Stimulated activated naive CD4-positive, alpha-beta T cell (primary cell): ENCODE measurements at places on chromosomes 12 and 14.

GRCh38 chr14:92496191-92496857 is 17.3 kb upstream of the RIN3 start:
- DNase-seq, result no peak

DNA sequence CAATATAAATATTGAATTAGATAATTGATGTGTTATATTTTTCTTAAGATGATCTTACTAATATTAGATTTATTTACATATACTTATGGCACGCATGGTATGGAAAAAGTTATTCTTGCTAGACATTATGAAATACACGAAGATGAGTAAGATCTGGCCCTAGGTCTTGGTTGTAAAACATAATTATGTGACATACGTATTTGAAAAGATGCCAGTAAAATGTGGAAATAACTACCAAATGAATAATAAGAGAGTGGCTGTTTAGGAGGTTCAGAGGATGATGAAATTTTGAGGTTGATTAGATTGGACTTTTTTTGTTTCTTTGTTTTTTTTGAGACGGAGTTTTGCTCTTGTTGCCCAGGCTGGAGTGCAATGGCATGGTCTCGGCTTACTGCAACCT is 41.3 kb downstream of the FANCM start:
- no peak for DNase-seq

- DNase-seq, result no peak
Measured at GRCh38 chr12:96431067-96431466, 30.8 kb upstream of the CDK17 start.

DNA sequence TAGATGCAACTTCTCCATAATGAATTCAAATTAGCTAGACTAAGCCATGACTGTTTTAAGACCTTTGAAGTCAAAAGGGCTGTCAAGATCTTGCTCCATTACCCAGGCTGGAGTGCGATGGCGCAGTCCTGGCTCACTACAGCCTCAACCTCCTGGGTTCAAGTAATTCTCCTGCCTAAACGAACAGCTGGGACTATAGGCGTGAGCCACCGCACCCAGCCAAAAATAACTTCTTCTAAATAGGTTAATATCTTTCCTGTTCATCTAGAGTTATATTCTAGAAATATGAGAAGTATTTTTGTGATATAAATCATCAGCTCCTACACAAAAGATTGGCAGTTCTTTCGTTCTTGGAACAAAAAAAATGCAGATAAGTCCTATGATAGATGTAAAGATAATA is 39.6 kb upstream of the SOS2 start:
- DNase-seq, result no peak

- DNase-seq, result no peak
Measured at GRCh38 chr12:49925433-49926204, 21.9 kb upstream of the FAIM2 start.

GRCh38 chr12:13373803-13374202 is 177.3 kb downstream of the EMP1 start:
- no peak for DNase-seq

- DNase-seq, result no peak
Measured at GRCh38 chr12:54131641-54132280, 57.0 kb downstream of the SMUG1 start.

DNA sequence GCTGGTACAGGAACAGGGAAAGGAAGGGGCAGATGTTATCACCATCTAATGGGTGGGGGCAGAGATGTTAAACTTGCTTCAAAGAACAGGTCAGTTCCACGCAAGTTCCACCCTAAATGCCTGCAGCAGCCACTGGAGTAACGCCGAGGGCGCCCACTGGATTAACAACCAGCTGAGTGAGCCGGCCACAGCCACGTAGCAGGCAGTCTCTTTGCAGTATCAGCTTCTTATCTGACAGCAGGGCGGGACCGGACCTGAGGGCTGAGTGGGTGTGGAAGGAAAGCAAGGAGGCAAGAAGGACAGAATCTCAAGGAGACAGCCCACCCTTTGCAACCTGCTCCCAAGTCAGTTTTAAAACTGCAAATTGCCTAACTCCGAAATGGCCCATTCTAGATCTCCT is 38.4 kb upstream of the FOXN3 start:
- DNase-seq, result no peak

DNA sequence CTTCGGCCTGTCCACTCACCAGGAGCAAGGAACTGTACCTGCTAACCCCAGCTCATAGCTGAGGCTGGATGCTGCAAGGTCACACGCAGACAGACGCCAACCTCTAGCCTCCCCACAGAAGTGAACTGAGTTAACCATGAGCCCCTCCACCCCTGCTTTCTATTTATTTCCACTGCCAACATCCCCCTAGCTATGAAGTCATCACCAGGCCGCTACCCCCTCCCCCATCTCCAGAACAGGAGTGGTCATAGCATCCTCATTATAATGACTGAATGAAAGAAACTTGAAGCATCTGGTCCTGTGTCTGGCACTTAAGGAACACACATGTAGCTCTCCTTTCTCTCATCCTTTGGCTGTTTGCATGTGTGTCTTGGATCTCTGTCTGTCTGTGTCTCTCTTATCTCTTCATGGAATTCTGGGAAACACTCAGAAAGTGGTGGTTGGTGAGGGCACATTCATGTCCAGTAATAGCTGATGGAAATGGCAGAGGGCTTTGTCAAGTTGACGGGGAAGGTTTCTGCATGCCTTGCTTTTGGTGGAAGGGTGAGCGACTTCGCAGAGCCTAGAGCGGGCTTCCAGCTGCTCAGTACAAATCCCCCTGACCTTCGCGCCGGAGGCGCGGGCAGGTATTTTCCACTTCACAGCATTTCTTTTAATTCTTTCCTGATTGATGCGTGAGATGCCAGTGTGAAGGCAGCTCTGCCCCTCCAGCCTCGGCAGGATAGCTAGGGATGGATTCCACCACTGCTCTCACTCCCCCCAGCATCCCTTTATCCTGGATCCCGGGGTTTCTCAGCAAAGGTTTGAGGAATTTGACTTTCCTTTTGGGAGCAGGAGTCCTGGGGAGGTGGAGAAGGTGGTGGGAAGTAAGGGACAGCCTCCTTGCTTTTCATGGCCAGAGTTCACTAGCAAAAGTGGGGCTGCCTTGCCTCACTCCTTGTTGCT is 198.2 kb downstream of the CHST11 start:
- DNase-seq, result no peak

DNA sequence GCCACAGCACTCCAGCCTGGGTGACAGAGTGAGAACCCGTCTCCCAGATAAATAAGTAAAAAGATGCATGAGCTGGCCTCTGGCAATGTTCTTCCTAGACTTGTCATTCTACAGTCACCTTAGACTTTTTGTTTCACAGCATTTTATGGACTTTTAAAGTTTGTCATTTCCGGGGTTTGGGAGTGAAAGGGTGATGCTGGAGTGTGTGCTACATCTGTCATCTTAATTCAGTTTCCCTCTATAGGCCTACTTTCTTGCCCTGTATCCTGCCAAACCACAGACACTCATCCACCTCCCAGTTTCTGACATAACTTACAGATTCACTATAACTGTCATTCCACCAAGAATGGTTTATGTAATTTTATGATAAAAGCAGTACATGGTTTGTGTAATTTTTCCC is 166.7 kb upstream of the PARP11 start:
- no peak for DNase-seq

DNA sequence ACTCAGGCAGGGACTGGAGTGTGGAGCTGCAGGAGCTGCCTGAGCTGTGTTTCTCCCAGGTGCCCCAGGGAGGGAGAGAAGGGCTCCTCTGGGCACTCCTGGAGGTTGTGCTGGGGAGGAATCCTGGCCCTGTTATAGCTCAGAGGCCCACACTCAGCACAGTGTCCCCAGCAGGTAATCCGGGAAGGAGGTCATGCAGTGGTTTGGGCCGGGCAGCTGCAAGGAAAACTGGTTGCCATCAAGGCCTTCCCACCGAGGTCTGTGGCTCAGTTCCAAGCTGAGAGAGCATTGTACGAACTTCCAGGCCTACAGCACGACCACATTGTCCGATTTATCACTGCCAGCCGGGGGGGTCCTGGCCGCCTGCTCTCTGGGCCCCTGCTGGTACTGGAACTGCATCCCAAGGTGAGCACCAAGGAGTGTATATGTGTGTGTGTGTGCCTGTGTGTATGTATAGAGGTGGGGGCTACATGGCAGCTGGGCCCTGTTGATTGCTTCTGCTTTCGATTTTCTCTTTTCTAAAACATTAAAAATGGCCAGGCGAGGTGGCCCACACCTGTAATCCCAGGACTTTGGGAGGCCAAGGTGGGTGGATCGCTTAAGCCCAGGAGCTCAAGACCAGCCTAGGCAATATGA is 2.0 kb downstream of the AMHR2 start:
- DNase-seq, result no peak

DNA sequence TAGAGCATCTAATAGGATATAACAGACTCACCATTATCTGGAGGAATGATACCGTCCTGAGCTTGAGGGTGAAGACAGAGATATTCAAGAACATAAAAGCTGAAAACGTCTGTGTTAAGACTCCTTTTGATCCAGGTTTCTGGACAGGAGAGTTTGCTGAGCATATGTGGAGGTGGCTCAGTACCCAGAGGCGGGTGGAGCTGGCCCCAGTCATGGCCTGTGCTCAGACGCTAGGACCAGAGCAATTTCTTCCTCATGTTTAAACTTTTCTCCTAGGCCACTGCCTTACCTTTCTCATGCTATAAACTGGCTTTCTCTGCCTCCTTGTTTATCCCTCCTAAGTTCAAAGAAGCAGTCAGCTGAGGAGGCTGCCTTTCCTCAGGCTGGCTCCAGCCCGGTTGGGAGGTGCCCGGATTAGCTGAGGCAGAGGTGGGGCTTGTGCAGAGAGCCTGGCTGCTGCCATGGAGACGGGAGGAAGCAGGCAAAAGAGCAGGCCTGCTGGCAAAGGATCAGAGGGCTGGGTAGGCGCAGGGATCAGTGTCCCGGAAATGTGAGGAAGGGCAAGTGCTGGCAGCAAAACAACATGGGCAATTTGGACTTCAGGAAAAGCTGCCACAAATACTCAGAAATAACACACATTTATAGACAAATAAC is 13.7 kb downstream of the COA8 start:
- DNase-seq, result no peak

- DNase-seq, result no peak
Measured at GRCh38 chr14:49497725-49498348, 88.3 kb downstream of the RPS29 start.

DNA sequence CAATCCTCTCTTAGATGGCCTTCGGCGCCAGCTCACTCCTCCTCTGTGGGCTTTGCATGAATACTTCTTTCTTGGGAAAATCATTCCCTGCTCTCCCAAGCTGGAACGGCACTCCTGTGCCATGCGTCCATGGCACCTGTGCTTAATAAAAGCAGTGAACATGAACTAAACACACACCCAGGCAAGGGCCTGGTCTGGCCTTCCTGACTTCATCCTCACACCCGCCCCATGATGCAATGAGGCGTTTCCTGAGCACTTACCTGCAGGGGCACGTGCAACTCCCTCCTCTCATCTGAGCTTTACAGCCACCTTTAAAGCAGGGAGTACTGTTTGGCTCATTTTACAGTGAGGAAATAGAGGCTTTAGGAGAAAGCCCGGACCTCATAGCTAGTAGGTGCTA is 219.8 kb downstream of the SLC41A2 start:
- DNase-seq, result no peak

DNA sequence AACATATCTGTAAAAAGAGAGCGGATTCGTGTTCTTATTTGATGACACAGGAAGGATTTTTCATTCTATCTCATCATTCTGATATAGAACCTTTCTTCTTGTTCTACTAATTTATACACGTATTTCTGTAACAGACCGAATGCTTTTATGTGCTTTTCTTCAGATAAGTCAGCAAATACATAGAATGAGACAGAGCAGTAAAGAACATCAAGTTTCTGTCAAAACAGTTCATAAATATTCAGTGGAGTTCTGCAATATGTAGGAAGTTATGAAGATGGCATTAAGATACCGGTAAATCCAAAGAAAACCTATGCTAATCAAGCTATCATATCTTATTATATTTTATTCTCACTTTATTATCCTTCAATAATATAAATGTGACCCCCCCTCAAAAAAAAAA is 280.6 kb downstream of the EGLN3 start:
- no peak for DNase-seq

GRCh38 chr14:26549571-26549970 is 48.3 kb downstream of the NOVA1 start:
- no peak for DNase-seq

- DNase-seq, result no peak
Measured at GRCh38 chr12:115756271-115756670, 521.2 kb downstream of the MED13L start.

GRCh38 chr14:103231376-103232019 is 102.5 kb upstream of the EIF5 start:
- DNase-seq, result no peak

- DNase-seq, result no peak
Measured at GRCh38 chr12:63844391-63845341, at the start of gene SRGAP1. Gene SRGAP1, plus strand, starts transcription at chr12:63844700. Its CDS starts 117 bp downstream, at chr12:63844817.

- no peak for DNase-seq
Measured at GRCh38 chr14:21891921-21892320, 218.3 kb upstream of the OR4E1 start.

DNA sequence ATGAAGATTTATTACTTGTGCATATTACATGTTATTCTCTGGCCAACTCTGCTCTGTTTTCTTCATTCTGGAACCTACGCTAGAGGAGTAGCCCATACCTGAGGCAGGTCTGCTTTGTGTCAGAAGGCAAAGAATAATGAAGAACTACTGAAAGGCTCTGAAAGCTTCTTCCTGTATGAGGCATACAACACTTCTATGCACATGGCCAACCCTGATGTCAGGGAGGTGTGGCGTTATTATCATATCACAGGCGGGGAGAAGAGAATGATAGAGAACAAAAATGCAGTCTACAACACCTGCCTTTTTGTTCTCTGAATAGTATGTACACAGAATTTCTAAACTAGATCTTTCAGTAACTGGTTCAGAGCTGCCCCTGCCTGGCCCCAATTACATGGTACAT is 32.5 kb upstream of the CRY1 start:
- no peak for DNase-seq

- no peak for DNase-seq
Measured at GRCh38 chr12:102746963-102747362, 170.1 kb downstream of the PAH start.

- no peak for DNase-seq
Measured at GRCh38 chr12:3611860-3612703, 121.1 kb downstream of the PRMT8 start.

GRCh38 chr14:79111987-79112501 is 941.9 kb downstream of the NRXN3 start:
- DNase-seq, result no peak

DNA sequence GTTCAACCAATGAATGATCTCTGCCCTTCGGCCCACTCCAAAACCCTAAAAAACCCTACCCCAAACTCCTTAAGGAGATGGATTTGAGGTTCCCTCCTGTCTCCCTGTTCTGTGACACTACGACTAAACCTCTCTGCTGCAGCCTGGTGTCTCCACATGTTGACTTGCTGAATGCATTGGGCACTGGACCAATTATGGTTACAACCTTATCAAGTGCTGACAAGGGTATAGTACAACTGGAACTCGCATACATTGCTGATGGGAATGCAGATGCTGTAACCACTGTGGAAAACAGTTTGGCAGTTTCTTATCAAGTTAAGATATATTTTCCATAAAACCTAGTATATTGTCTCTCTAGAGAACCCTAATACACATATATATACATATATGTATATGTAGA is 6.3 kb upstream of the DICER1 start:
- DNase-seq, result no peak

- DNase-seq, result no peak
Measured at GRCh38 chr12:89709995-89710872, 1.6 kb upstream of the ATP2B1 start.
